ENCODE measurements at places on chromosomes 12 and 14.

DNA sequence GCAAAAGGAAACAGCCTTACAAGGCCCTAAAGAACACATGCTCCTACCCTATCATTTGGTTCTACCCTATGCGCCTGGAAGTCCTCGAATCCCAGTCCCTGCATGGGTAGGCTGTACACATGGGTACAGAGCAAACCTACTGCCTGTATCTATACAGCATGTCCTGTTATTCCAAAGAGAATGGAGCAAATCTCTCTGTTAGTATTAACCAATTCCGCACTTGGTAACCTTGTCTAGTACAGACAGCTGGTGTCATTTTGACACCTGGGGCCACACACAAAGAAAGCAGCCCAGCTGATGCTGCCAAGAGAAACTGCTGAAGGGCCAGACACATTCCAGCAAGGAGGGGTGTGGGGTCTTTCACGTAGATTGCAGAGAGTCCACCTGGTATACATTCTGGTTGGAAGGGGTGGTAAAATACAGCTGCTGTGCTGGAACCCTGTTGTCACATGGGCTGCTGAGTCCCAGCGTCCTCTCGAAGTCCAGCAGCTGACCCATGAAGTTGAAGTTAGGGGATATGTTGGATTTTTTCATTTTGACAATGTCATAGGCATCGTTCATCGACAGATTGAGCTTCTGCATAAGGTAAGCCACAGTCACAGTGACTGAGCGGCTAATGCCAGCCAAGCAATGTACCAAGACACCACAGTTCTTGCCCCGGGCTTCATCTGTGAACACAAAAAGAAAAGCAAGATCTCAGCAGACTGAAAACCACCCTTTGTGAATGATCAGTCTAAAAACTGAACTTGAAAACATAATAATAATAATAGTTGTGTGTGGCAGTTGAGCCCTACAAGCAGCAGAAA lies 3.2 kb downstream of the DUSP6 start:
- no peak for DNase-seq

GRCh38 chr12:2624543-2625288 lies 170.1 kb upstream of the FKBP4 start:
- no peak for DNase-seq

DNA sequence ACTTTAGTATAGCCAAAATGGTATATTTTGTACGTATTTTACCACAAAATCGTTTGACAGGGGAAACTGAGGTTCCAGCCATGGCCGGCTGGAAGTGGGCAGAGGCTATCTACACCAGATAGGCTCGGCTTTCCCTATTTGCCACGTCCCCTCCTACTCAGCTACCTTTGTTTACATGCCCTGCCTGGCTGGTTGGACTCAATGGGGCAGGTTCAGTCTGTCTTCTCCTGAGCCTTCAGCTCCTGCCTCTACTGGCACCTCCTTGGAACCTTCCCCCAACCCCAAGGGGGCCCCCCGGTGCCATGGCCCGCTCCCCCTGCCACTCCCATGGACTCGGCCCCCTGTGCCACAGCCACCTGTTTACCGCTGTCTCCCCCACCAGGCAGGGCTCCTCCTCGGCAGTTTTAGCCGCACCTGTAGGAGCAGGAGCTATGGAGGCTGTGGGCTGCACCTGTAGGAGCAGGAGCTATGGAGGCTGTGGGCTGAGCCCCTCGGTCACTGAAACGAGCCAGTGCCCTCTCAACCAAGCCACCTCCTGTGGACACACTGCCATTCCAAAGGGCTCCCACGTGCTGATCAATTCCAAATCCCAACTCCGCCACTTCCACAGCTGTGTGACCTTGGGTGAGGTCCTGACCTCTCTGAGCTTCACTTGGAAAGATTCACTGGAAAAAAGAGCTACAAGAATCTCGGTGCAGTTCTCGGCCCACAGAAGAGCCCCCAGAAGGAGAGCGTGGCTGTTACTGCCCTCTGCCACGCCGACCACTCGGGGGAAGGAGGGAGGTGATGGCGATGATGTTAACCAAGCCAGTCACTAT lies 62.2 kb downstream of the NCOR2 start:
- no peak for DNase-seq

GRCh38 chr12:62860501-62861411 lies 74.2 kb downstream of the PPM1H start:
- no peak for DNase-seq

DNA sequence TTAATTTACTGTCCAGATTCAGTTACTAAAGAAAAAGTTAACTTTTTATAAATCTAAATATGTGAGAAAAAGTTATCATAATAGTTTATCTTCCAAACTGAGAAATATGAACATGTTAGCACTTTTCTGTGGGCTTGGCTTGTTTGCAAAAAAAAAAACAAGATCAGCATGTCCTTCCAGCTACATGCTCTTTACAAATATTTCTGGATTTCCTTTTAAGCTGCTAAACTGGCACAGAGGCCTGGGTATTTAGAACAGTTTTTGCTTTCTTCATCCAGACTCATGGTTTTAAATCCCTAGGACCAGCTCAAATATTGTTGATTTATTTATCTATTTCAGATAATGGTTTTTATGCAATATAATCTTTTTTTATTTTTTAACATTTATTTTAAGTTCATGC lies 1444.5 kb upstream of the FLRT2 start:
- no peak for DNase-seq

- no peak for DNase-seq
Measured at GRCh38 chr12:55250944-55251343, 6.5 kb downstream of the OR6C74 start.

- no peak for DNase-seq
Measured at GRCh38 chr12:106425061-106425702, 67.6 kb downstream of the POLR3B start.

DNA sequence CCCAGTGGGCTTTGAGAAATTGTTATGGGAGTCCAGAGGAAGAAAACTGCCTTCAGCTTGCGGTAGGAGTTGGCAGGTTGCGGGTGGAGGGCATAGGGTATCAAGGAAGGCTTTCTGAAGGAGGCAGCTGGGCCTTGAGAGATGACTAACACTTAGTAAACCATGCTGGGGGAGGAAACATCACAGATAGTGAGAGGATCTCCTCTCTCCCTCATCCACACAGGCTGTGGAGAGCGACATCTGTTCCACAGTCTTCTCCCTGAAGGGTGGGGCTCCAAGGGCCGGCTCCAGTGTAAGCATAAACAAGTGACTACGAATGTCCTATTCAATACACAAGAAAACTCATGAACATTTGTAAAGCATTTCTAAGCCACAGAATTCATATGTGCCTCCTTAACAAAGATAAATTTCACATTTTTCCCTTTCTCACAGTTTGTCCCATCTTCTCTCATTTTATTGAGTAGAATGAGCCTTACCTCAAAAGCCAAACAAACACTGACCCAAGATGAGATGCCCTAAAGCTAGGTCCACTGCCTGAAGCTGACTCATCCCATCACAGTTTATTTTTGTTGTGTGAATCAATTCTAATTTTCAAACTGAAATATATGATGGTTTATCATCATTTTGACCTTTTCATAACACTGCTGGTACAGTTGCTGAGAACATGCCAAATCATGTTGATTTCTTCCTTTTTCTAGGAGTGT lies 227.9 kb downstream of the SLC25A21 start:
- no peak for DNase-seq

GRCh38 chr12:112294793-112295192 lies 87.4 kb downstream of the HECTD4 start:
- no peak for DNase-seq

- no peak for DNase-seq
Measured at GRCh38 chr14:53409289-53409688, 256.2 kb upstream of the DDHD1 start.

DNA sequence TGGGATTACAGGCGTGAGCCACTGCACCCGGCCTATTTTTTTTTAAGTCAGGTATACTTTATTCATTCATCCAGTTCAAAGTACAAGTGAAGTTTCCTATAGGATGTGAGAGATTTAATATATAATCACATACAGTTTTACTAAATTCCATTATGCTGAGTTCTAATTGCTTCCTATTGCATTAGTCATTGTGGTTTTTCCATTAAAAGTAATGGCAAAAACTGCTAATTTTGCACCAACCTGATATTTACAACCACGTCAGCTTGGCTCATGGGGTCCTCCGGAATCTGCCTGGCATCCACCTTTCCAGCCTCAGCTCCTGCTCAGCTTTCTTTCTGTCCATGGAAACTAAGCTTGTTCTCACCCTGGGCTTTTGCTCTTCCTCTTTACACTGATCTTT lies 67.0 kb upstream of the CSRP2 start:
- no peak for DNase-seq

GRCh38 chr12:124053851-124054250 lies 80.8 kb downstream of the ZNF664 start:
- DNase-seq, result no peak

DNA sequence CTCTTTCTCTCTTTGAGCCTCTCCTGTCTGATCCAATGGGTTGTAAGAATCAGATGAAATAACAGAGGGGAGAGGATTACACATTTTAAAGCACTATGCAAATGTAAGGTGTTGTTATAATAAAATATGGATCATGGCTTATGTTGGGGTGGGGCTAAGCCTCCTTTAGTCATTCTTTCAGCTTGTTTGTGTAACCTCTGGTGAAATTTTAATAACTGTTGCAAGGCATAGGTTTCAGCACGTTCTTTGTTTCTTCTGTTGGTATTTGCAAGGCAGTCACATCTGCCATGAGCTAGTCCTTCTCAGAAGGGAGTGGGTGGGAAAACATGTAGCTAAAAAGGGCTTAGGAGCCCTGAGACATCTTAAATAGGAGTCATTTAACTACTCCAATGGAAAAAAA lies 74.8 kb upstream of the FRMD6 start:
- no peak for DNase-seq

DNA sequence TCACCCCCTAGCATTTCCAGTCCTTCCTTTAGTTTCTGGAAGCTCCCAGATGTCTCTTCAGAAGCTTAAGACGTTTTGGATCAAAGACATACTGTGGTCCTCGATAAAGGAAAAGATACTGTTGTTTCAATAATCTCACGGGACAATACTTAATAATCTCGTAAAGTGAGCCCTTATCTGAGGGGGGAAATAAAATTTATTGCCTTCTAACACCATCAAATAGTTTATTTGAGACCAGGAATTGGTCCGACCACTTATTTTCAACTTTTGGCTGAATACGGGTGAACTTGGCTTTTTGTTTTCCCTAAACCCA lies 640 bp upstream of the G2E3 start:
- no peak for DNase-seq

DNA sequence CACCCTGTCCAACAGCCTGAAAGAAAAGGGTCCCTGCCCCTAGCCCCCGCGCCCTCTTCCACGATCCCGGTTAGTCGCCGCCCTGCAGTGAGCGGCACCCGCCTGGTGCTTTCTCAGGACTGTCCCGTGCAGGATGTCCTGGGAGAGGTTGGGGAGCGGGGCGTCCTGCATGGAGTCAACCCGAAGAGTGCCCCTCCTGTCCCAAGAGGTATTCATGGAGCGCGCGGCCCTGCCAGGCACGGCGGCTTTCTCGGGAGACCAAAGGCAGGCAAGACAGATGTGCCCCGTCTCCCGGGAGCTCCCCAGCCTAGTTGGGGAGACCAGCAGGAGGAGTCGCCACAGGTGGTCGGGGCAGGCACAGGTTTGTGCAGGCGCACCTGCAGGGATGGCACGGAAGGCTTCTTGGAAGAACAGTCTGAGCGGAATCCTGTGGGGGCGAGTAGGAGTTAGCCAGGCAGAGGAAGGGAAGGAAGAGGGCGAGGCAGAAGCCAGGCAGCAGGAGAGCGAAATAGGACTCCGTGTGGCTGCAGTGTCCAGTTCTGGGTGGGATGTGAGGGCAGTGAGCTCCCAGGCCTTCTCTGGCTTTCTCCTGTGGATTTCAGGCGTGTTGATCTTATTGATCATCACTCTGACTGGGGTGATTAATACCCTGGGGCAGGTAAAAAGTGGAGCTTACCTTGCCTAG lies 723 bp downstream of the SIVA1 start:
- no peak for DNase-seq

DNA sequence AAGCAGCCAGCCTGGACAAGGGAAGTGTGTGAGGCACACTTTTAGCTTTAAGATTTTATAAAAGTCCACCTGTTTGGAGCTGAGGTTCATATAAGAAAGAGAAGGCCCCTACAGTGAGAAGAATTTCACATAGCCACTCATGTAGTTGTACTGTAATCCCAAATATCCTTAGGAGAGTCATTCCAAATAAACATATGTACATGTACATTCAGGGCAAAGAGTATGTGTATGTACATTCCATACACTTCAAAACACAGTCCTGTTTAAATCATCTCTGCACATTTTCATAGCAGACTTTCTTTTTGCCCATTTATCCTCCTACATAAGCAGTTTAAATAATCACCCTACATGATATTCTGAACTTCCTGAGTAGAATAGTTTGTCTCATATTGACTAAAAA lies 87.6 kb downstream of the GPR65 start:
- no peak for DNase-seq

GRCh38 chr14:74049876-74050495 lies 30.8 kb downstream of the BBOF1 start:
- DNase-seq, result no peak

GRCh38 chr14:20789230-20789813 lies 8.3 kb downstream of the RNASE6 start:
- DNase-seq, result no peak

GRCh38 chr12:45732936-45733335 lies 3.4 kb downstream of the ARID2 start:
- DNase-seq, result no peak

DNA sequence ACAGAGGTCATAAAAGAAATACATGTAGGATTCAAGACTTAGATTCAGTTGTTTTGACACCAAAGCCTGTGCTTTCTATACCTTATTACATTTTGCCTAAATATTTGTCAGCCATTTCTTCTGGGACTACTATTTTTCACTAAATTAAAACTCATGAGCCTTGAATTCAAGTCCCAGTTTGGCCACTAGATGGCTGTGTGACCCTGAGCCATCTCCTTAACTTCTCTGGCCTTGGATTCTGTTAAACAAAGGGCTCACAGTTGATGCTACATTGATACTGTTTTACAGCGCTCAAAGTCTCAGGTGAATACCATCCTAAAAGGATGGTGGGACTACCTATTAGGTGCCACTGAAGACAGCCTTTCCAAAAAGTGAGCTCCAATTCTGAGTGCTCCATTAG lies 39.6 kb upstream of the CCDC198 start:
- no peak for DNase-seq

DNA sequence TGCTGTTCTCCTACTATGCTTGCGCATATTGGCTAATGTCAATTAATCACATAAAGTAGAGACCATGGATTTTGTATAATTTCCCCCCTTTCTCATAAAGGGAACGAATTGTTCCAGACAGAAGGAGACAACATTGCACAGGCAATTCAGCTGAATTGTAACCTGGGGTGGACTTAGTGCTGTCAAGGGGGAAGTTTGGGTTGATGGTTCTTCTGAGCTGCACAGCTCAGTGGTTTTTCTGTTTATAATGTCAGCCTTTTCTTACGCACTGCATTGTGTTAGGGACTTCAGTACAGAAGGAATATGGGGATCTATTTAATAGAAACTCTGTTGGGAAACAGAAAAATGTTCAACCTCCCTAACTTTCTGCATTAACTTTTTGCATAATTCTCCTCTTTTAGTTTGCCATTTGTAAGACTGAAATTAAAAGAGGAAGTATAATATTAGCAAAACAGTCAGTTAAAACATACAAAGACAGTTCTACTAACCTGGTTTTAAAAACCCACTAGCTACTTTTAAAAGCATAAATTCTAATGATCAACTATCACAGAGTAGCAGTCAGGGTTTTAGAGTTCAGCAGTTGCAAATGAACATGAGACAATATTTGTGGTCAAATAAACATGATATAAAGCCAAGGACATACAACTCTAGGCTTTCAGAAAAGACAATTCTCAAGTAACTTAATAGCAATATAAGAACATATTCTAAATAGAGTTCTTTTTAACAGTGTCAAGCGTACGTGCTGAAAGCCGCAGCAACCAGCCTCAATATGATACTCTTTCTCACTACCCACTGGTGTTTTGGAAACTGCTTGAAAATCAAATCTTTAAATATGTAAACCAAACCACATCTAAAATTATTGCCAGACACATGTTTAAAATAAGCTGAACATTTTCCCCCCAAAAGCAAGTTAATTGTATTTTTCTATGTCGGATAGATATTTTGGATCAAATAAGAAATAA lies 393.0 kb downstream of the FSCB start:
- DNase-seq, result no peak
